HEK293T (cell line): ENCODE measurements at places on chromosomes 2 and 18.
A peak's percentile ranks its signal among the peaks of the same experiment; 100 is the strongest.

DNA sequence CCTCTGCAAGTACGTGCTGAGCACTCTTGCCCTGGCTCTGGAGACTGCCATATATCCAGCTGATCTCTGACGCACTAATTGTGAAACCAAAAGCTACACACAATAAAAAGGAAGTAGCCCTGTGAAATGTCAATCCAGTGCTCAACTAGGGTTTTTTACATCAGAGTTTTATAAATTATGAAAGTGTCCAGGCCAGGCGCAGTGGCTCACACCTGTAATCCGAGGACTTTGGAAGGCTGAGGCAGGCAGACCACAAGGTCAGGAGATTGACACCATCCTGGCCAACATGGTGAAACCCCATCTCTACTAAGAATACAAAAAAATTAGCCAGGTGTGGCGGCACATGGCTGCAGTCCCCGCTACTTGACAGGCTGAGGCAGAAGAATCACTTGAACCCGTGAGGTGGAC, 24.5 kb upstream of the PEX13 start:
- DNase-seq, result no peak

GRCh38 chr2:68767996-68768395, 33.4 kb downstream of the ARHGAP25 start:
- DNase-seq, result no peak

GRCh38 chr2:202669841-202670240, 35.1 kb downstream of the FAM117B start:
- no peak for DNase-seq

DNA sequence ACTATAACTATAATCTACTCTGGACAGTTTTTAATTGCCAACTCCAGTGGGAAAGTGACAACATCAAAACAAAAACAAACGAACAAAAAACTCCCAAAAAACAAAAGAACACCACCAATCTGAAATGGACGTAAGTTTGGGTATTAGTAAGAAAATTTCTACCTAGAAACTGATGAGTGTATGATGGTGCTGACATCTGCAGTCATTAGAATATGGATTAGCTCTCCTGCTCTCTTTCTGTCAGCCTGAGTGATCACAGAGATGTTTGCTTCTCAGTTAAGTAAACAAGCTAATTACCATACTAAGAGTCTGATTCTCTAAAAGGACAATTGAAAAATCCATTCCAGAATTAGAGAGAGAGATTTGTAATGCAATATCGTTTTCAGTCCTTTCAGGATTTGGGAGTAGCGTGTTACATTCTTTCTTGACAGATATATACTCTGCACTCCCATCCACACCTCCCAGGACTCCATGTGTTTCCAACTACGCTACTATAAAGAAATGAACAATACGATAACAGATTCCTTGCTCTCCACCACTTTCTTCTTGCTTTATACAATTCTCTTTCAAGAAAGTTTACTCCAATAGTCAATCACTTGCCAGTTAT, 1347.4 kb upstream of the PIK3C3 start:
- DNase-seq, result no peak

DNA sequence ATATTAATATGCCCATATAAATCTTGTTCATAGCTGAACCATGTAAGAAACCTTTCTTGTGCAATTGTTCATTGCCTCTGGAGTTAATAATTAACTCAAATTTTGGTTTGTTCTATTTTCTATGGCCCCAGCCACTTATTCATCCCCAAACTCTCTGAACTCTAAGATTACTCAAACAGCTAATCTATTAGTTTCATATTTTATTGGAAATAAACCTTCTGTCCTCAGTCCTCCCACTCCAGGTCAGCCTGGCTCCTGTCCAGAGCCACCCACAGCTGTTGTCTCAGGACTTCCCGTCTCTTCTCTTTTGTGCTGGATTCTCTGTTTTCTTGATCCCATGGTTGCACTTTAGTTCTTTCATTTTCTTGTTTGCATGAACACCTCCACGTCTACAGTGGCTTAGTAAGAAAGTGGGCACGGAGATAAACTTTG, 4.4 kb upstream of the RNF103 start:
- DNase-seq, result no peak

- DNase-seq, result no peak
Observed at GRCh38 chr2:181106789-181107627, 126.6 kb downstream of the UBE2E3 start.

DNA sequence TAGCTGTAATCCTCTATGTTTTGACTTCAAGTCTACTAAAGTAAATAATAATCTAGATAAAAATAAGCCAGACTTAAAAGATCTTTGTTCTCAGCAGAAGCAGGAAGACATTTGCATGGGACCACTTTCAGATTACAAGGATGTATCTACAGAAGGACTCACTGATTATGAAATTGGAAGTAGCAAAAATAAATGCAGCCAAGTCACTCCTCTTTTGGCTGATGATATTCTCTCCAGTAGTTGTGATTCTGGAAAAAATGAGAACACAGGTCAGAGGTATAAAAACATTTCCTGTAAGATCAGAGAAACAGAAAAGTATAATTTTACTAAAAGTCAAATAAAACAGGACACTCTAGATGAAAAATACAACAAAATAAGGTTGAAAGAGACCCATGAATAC, 338.4 kb downstream of the ZNF804A start:
- no peak for DNase-seq

GRCh38 chr2:209463226-209463625, 39.4 kb downstream of the MAP2 start:
- peak; percentile 31 for DNase-seq

DNA sequence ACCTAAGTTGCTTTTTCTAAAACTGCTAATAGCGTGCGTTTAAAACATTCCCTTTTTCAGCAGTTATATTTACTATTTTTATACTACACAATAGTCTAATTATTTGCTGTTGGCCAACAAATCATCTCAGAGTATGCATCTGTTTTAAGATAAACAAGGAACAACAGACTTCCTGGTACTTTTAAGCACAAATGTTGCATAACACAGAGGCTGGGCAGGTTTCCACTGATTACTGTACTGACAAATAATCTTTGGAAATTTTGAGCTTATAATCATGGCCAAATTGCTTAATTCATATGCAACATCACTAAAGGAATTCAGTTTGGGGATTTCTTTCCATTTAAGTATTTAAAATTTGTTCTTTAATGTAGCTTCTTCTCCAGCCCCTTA, 737.4 kb upstream of the SALL3 start:
- DNase-seq, result no peak

GRCh38 chr18:64806691-64807090, 657.8 kb upstream of the LINC00305 start:
- DNase-seq, result no peak

DNA sequence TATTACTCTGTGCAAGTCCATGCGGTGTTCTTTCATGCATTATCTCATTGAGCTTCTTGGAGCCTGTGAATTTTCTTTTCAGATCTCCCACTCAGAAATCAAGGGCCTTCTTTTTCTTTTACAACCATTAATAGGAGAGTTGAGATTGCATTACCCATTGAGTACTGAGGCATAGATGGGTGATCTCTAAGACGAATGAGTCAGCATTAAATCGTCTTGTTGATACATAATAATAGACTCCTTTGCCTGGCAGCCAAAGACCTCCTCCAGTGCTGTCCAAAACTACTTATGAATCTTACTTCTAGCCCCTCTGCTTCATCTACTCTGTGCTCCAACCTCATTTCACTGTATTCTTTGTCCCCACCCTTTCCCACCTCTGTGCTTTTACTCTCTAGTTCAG, 180.5 kb downstream of the AGPS start:
- no peak for DNase-seq

- DNase-seq, result no peak
Observed at GRCh38 chr2:170077830-170078569, 99.9 kb upstream of the MYO3B start.

- no peak for DNase-seq
Observed at GRCh38 chr2:28054916-28055315, 164.4 kb downstream of the BABAM2 start.

- no peak for DNase-seq
Observed at GRCh38 chr2:118040891-118041290, 27.0 kb upstream of the CCDC93 start.

- no peak for DNase-seq
Observed at GRCh38 chr2:204280262-204280668, 265.0 kb upstream of the PARD3B start.

- no peak for DNase-seq
Observed at GRCh38 chr2:236623816-236624215, 54.2 kb downstream of the ACKR3 start.

DNA sequence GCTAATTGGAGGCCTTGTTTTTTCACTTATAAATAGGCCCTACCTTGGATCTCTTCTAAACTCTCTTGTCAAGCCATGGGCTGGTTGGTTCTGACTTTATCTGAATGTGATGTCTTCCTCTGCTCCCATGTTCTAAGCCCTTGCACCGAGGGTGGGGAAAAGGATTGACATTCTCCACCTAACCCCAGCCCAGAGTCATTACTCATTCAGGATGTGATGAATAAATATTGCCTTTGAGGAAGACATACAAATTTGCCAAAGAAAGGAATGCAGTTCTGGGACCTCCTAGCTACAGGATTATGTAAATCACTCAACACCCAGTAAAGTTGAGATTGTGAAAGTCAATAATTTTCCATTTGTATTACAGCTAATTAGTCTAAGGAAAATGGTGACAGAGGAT, 142.1 kb upstream of the LYPD6 start:
- DNase-seq, result no peak

DNA sequence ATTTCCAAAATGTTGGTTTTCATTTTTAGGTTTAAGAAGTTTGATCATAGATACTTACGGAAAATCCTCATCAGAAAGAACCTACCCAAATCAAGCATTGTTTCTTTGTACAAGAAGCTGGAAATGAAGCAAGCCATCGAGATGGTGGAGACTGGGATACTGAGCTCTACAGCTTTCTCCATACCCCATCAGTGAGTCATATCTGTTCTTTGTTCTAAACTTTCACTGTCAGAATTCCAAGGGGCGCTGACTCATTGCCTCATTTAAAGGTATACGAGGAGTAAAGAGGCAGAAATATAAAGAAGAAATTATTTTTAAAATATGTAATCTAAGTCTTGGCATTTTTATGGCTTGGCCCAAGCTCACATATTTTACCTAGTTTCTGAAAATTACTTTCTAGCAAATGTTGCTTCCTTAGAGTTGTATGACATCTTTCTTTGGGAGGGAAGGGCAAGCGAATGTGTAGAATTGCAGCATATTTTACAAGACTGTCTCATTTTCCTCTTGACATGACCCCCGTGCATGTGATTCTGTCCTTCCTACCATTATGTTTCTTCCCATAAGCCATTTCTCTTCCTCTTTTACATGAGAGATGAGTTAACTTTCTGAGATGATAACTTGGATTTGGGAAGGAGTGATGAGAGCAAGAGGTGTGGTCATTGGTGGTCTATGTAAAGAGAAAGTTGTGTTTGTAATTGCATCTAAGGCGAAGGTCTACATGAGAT, 41.2 kb downstream of the SLC9A4 start:
- DNase-seq, result no peak

GRCh38 chr2:64196963-64197362, 52.7 kb upstream of the PELI1 start:
- no peak for DNase-seq

- no peak for DNase-seq
Observed at GRCh38 chr2:121925466-121925865, 170.0 kb downstream of the TSN start.

DNA sequence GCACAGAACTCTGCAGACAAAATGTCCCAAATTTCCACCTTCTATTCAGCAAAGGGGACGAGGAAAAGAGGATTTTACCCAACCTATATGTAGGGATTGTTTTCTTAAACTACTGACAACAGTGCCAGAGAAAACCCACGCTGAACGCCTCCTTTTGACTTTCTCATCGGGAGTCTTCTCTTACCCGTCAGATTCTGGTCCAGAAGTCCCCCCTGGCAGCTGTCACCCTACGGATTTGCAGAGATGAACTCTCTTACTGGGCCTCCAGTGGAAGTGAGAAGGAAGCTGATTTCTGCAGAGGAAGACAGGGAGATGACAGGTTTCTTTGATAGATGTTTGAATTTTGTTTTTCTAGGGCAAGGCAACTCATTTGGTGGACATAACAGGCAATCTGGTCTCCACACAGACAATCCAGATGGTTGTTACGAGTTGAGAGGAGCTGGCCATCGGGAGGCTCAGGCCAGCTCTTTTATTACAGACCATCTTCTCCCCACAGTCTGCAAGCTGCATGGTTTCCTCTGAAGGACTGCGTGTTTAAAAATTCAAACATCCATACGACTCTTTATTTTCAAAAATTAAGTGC, 804.3 kb downstream of the RNF144A start:
- no peak for DNase-seq

DNA sequence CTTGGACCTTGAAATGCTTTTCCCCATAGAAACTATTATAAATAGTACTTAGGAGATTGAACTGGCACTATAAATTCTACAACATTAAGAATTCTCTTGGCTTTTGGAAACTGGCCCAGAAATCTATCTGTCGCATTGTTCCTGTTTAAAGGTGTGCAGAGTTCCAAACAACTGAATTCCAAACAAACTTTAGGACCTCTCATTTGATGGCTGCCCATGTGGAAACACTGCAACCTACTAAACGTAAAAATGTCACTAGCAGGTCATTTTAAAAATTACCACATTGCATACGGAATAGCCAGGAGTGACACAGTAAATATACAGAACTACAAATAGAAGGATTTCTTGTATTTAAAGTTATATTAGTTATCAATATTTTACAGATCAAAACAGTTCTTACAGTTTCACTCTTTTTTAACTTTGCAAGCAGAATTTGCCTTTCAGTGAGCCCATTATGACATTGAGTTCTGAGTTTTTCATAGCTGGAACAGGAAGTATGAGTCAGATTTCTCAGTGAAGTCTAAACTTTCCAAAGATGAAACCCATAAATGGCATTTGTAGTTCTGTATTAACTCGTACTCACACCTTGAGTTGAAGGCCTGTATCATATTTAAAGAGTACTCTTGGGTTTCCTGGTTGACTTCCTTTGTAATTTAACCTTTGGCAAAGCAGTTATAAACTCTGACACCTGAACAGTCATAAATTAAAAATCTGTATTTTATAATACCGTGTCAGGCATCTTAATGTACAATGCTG, 142.3 kb upstream of the BOD1L2 start:
- no peak for DNase-seq

- DNase-seq, result no peak
Observed at GRCh38 chr18:57121542-57122112, 25.3 kb upstream of the BOD1L2 start.

DNA sequence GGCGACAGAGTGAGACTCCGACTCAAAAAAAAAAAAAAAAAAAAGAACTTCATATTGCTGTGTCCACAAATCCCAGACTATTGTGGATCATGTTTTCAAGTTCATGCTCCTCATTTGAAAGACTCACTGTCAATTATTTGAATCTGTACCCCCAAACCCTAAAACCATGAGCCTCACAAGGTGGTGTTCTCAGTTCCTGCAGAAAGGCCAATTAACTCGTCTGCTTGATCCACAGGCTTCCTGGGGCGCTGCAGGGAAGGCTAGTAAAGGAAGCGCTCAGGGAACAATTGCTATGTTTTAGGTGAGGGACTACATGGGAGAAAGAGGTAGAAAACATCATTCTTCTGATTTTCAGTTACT, 396.8 kb upstream of the NETO1 start:
- DNase-seq, result no peak

- peak; percentile 21 for DNase-seq
Observed at GRCh38 chr18:50879302-50880118, 592 bp downstream of the ME2 start.

GRCh38 chr2:191245869-191246531, 796 bp downstream of the MYO1B start:
- DNase-seq, result peak; percentile 61
